CD4-positive, alpha-beta memory T cell (primary cell): ENCODE measurements at places on chromosomes 3 and 15. TPM values are rescaled to one million over a fixed set of nuclear protein-coding genes. Genes with fewer than 3 reads are reported as not detected.

GRCh38 chr3:165854696-165855095 is 17.5 kb upstream of the BCHE start:
- H3K27ac ChIP-seq, result no peak overlapping the region
- DNase-seq, result no peak
- H3K4me3 ChIP-seq, result no peak overlapping the region
- no peaks in the 10 kb centered on the region for H3K4me1 ChIP-seq

DNA sequence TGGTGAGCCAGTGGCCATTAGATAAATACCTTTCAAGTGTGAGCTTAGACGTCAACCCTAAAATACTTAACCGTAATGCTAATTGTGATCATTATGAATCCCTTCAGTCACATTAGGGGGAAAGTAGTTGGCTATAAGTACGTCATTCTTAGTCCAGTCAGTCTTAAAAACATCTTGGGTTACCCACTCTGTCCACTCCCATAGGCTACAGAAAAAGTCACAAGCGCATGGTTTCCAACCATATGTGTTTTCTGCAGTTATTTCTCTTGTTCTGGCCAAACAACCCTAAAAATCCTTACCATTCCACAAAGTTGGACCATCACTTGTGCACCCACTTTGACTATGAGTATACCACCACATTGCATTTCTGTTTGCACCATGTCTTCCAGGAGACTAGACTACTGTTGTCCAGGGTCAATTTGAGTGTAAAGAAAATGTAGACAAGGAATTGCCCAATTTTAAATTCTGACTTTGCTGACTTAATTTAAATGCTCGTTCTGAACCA is 3.3 kb downstream of the RPL15 start:
- peaks cover 23% of the 10 kb centered on the region for H3K36me3 ChIP-seq
- DNase-seq, result no peak
- H3K4me3 ChIP-seq, result no peak overlapping the region
- no peaks in the 10 kb centered on the region for H3K27me3 ChIP-seq
- H3K27ac ChIP-seq, result no peak overlapping the region
- H3K4me1 ChIP-seq, result peaks cover 32% of the 10 kb centered on the region

DNA sequence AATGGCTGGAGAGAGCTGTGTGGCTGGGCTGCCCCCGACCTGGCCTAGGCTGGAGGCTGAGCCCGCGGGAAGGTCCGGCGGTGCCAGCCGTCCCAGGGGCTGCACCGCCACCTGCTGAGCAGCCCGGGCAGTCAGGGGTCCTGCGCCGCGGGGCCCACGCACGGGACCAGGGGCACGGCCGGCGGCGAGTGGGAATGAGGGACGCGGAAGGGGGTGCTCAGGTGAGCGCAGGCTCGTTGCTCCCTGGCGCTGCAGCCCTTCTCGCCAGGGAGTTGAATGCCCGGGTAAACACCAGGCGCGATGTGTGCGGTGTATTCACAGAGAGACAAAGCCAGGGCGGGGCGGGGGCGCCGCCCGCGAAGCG is 666 bp upstream of the SEMA3F start:
- H3K27ac ChIP-seq, result no peak overlapping the region
- H3K36me3 ChIP-seq, result no peaks in the 10 kb centered on the region
- DNase-seq, result no peak
- peaks cover 16% of the 10 kb centered on the region for H3K4me1 ChIP-seq
- peaks cover 14% of the 10 kb centered on the region for H3K27me3 ChIP-seq
- no peak overlapping the region for H3K4me3 ChIP-seq

- no peaks in the 10 kb centered on the region for H3K27me3 ChIP-seq
- H3K27ac ChIP-seq, result no peak overlapping the region
- no peak for DNase-seq
- H3K4me3 ChIP-seq, result no peak overlapping the region
- peaks cover 46% of the 10 kb centered on the region for H3K4me1 ChIP-seq
Measured at GRCh38 chr3:184814214-184814613, 2.2 kb downstream of the VPS8 start.

- no peak for DNase-seq
- H3K27me3 ChIP-seq, result no peaks in the 10 kb centered on the region
- no peaks in the 10 kb centered on the region for H3K4me1 ChIP-seq
- H3K36me3 ChIP-seq, result no peaks in the 10 kb centered on the region
Measured at GRCh38 chr3:112253301-112253971, 40.6 kb downstream of the SLC9C1 start.

DNA sequence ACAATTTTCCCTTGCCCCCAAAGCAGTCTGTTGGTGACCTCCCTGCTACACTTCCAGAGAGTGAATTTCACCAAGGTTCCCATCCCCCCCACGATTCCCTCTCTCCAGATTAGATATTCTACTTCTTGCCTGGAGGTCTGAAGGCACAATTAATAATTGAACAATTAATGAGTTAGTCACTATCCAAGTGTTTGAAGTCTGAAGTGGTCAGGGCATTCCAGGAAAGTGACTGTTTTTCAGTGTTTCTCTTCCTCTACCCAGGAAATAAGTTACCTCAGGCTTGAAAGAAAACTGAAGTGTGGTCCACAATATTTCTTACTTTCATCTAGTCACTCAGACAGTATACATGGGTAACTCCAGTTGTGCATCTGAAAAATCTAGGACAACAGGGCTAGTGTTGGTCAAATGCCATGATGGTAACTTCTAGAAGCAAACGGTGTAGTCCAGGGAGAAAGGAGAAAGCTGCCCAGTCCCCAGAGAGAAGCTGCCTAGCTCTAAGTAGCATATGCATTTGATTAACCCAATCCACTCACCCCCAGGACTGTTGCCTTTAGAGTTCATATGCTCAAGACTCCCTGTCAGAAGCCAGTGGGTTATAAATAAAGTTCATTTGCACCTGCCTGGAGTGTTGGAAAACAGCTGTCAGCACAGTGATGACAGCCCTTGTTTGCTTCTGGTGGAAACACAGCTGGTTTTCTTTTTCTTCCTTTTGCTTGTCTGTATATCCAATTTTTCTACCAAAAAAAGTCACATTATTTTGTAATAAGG is 2.3 kb upstream of the TM4SF4 start:
- H3K27me3 ChIP-seq, result no peaks in the 10 kb centered on the region
- no peak for DNase-seq
- no peaks in the 10 kb centered on the region for H3K4me1 ChIP-seq
- H3K36me3 ChIP-seq, result no peaks in the 10 kb centered on the region

Gene PLCB2
- 219 TPM for total RNA-seq

Gene VILL
- 43.4 TPM for total RNA-seq

Gene MINAR1
- total RNA-seq, result 0.32 TPM

Gene ARPIN
- total RNA-seq, result 0.11 TPM

Gene ALDH1A2
- total RNA-seq, result 0.15 TPM

Gene GUCA1C
- not detected for total RNA-seq

Gene HYAL2
- total RNA-seq, result 3.7 TPM

Gene IL5RA
- 0.33 TPM for total RNA-seq
